ENCODE measurements at places on chromosomes 3 and 15.

DNA sequence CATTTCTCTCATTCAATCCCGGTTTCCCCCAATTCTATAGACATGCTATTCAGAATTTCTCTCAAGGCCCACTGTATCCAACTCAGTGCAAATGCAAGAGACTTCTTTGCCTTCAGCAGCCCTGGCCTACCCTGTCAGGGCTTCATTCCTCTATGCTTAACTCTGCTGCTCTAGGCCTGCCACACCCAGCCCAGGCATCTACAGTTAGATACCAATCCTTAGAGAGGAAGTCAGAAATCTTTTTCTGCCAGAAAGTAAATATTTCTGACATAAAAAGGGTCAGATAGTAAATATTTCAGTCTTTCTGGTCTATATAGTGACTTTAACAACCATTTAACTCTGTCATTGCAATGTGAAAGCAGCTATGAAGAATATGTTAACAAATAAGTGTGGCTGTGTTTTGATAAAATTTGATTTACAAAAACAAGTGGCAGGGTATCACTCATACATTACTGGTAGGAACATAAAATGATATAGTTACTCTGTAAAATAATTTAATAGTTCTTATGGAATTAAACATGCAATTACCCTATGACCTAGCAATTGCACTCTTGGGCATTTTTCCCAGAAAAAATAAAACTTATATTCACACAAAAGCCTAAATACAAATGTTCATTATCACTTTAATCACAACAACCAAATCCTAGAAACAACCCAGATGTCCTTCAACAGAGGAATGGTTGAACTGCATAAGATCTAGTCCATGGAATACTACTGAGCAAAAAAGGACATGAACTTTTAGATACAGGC is 942.0 kb downstream of the SQOR start:
- no peak for DNase-seq

DNA sequence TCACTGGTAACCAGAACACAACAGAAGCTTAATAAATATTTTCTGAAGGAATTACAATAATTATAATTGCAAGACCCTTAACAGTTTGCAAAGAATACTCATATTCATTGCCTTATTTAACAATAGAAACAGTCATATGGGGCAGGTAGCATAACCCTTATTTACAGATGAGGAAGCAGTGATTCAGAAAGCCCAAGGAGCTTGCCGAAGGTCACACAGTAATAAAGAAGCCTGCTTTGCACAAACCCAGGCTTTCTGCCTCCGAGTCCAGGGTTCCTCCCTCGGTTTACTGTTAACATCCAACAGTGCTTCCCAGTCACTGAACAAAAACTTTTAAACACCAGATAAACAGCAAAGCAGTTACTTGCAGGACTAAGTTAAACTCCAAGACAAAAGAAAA is 35.3 kb downstream of the SRGAP3 start:
- DNase-seq, result no peak

- no peak for DNase-seq
These were observed 235.8 kb downstream of the FHIT start for GRCh38 chr3:61015408-61015807.

DNA sequence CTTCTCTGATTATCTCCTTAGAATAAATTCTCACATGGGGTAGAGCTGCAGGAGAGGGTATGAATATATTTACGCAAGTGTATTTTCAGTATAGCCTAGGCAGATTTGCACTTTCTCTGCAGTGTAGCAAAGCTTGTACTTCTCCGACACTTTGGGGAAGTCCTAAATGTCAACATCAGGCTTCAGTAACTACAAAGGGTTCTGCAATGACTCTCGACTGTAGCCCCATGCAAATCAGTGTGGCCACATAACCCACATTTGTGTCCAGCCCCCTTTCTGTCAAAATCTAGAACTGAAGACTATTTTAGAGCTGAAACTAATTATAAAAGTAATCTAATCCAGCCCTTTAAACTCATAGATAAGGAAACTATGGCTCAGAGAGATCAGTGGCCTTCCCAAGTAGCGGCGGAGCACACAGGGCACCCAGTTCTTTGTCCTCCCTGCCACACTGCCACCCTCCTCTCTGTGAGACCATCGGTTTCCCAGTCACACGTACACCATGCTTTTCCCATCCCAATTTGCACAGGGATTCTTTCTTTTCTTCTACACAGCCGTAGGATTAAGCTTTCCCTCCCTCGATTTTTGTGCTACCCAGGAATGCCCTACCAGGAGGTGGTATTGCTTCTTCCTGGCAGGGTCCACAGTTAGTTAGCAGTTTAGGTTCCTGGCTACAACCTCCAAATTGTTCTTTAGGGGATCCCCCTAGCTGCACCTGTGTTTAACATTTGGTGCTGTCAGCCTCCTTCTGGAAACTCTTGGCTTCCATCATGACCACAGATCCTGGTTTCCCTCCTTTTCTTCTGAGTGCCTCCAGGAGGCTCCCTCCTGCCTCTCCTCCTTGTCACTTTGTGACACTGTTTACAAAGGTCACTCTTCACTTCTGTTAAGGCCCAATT is 22.9 kb downstream of the MRAS start:
- DNase-seq, result no peak

GRCh38 chr3:166285001-166285400 is 447.8 kb upstream of the BCHE start:
- no peak for DNase-seq

DNA sequence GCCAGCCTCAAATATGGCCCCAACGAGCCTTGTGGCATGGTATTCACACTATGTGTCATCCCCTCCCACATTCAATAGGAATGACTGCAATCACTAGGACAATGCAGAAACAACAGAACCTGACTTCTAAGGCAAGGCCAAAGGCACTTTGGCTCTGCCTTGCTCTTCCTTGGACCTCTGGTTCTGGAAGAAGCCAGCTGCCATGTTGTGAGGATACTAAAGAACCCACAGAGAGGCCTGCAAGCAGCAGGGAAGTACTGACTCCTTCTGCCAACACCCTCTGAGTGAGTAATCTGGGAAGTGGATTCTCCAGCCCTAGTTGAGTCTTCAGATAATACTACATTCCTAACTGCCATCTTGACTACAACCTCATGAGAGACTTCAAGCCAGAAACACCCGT is 64.7 kb downstream of the ADAMTS9 start:
- no peak for DNase-seq

DNA sequence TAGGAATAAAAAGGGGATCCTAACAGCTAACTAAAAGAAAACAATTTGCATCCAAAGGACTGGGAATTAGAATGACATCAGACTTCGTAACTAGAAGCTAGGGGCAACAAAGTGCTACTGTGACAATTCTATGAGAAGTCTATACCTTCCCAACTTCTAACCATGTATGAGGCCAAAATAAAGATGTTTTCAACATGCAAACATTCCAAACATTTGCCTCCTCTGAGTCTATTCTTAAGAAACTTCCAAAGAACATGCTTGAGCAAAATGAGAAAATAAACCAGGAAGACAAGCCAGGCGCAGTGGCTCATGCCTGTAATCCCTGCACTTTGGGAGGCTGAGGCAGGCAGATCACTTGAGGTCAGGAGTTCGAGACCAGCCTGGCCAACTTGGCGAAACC is 13.1 kb upstream of the RNF7 start:
- DNase-seq, result no peak

DNA sequence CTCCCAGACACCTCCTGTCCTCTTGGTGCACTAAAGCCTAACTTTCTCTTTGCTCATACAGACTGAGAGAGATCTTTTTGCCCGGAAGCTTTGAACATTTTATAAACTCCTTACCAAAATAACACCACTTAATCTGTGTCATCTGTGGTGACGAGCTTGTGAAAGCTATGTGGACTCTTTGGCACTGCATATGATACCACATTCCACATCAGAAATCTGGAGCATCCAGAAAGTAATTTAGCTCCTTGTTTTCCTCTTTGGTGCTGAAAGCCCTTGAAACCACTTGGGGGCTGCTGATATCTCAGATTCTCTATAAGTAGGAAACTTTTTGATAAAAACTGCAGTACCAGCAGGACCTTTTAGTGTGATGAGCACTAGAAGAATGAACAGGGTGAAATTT is 128.3 kb downstream of the ALCAM start:
- DNase-seq, result no peak

GRCh38 chr15:59457103-59457502 is 19.1 kb downstream of the FAM81A start:
- no peak for DNase-seq

DNA sequence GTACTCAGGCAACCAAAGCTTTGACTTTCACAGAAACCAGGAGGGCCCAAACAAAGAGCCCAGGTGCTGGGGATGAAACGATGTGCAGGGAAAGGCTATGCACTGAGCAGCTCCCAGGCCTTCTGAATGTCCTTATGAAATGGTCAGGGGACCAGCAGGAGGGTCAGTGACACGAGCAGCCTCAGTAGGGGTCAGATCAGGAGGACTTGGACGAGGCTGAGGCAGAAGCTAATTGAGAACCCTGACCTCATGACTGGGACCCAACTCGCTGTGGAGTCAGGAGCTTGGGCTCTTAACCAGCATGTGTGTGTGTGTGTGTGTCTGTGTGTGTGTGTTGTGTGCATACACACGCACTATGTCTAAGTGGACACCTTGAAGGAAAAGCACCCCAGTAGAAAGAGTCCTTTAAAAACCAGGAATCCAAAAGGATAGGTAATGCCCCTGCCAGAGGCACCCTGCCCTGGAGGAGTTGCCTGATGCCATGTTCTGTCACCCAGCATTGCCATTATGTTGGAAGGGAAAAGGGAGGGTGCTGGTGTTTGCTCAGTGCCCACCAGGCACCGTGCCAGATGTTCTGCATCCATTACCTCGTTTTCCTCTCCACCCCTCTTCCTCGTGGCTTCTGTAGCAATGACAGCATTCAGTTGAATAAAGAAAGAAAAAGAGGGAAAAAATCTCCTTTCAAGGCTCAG is 50.9 kb downstream of the CORO2B start:
- no peak for DNase-seq

GRCh38 chr3:24286405-24286804 is 208.2 kb downstream of the THRB start:
- DNase-seq, result no peak

DNA sequence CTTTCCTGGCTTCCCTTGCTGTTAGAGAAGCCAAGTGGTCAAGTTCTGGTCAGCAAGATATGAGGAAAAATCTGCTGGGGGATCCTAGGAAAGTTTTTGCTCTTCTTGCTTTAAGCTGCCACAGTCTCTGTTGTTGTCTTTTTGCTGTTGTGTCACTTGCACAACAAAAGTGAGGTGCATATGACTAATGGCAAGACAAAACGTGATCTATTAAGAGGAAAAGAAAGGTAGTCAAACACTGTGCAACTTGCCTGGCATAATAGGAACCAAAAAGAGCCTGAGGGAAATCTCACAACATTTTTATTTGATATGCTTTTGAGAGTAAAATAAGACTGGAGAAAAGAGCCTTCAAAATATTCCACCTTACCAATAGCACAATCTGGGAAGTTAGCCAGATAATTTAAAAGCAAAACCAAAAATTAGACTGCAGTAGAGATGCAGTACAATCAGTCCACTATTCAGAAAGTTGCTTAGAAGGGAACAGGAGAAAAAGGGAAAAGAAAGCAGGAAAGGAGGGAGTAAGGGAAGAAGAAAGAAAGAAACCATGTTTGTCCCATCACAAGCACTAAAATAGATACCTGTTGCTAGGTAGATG is 110.0 kb upstream of the SLC4A7 start:
- no peak for DNase-seq

- DNase-seq, result no peak
These were observed 490.0 kb downstream of the NAALADL2 start for GRCh38 chr3:175349168-175349567.

GRCh38 chr3:51691949-51692348 is 14.9 kb upstream of the GRM2 start:
- DNase-seq, result no peak

DNA sequence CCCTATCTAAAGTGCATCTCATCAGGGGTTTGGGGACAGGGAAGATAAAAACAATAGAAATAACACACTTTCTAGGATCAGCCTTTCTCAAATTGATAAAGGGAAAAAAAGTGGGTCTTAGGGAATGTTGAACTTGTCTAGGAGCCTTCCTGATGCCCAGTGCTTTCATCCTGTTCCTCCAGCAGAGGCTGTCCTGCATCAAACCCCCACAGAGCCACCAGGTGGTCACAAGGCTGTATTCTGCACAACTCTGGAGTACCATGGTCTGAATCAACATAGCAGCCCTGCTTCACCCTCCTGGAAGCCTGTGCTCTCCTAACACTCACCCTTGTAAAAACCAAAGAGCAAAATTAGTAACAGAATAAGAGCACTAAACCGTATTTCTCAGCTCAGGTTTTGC is 118.5 kb upstream of the SLC25A36 start:
- no peak for DNase-seq

- no peak for DNase-seq
These were observed 183.8 kb upstream of the THRB start for GRCh38 chr3:24678421-24678865.

- no peak for DNase-seq
These were observed 391.4 kb upstream of the RARB start for GRCh38 chr3:25036633-25037032.

DNA sequence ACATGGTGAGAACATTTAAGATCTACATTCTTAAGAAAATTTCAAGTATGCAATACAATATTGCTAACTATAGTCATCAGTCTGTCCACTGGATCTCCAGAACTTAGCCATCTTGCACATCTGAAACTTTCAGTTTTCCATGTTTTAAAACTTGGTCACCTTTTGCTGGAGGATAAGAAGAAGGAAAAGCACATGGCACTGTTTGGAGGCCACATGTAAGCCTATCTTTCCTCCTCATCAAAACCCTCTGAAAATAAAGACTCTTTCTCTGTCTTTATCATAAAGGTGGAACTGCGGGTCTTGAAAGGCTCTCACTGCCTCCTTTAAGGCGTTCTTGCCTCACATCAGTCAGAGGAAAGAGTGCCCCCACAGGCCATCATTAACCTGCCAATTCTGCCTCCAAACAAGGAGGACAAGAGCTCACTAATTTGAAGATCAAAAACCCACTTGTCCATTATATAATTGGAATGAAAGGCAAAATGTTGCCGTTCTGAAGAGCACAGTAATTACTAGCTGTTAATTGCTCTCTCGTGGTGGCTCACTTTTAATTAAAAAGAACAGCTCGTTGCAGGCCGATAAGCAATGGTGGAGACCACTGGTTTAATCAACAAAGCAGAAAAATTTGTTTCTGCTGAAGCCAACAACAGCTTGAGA is 157.8 kb downstream of the MECOM start:
- no peak for DNase-seq

DNA sequence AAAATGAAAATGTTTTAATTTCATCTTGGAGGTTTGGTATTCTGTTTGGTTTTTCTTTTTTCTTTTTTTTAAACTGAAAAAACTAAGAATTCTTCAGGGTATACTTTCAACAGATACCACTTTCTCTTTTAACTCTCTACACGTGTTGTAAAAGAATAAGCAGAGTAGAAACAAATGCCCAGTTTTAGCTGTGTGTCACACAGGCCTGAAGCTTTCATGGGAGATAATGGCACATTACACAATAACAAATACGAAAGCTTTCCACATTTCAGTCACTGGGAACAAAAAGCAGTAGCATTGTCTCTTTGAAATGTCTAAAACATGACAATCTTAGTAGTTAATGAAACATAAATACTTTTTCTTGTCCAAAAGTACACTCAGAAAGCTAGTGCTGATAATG is 818.5 kb downstream of the TBL1XR1 start:
- DNase-seq, result no peak
